ENCODE measurements at places on chromosomes 3 and 15. TPM values are rescaled to one million over a fixed set of nuclear protein-coding genes. Genes with fewer than 3 reads are reported as not detected.

Gene CCRL2
- total RNA-seq: not detected

Gene GXYLT2
- 11.6 TPM for total RNA-seq

Gene CEMIP
- 259 TPM for total RNA-seq

Gene ALG1L2
- total RNA-seq: not detected

Gene NTRK3
- total RNA-seq: 0.44 TPM

Gene TLNRD1
- 18.6 TPM for total RNA-seq

Gene ANKUB1
- not detected for total RNA-seq

Gene OR5H1
- total RNA-seq: not detected

Gene ROBO2
- total RNA-seq: 0.66 TPM

Gene THRB
- 0.66 TPM for total RNA-seq

Gene SEMA3G
- total RNA-seq: under 0.01 TPM

Gene FOXB1
- total RNA-seq: not detected

Gene FBXW12
- total RNA-seq: not detected

Gene PPP1R14D
- total RNA-seq: not detected

Gene CORO2B
- 10.7 TPM for total RNA-seq

Gene CFAP100
- not detected for total RNA-seq

Gene FHIT
- not detected for total RNA-seq

Gene ITIH1
- total RNA-seq: not detected

Gene TTBK2
- 8.1 TPM for total RNA-seq

Gene TIGIT
- not detected for total RNA-seq

Gene ST6GAL1
- total RNA-seq: 2.8 TPM

Gene TNNC1
- not detected for total RNA-seq

Gene PLA2G4E
- not detected for total RNA-seq

Gene OR5K3
- not detected for total RNA-seq

Gene A4GNT
- total RNA-seq: not detected

Gene SLCO2A1
- total RNA-seq: 1.6 TPM

Gene KNG1
- total RNA-seq: not detected

Gene GATA2
- 2.0 TPM for total RNA-seq

Gene IQCH
- total RNA-seq: 1.9 TPM

Gene LDHAL6B
- total RNA-seq: not detected

Gene NR2E3
- total RNA-seq: 0.57 TPM

Data from placental pericyte (primary cell).